Fibroblast of lung (primary cell): ENCODE measurements at places on chromosomes 13 and 19. TPM values are rescaled to one million over a fixed set of nuclear protein-coding genes. Genes with fewer than 3 reads are reported as not detected.

Gene CCDC169
- 3.3 and 7.1 TPM in 2 replicates for total RNA-seq

Gene SSC5D
- total RNA-seq = 19.3 and 19.7 TPM in 2 replicates

Gene VSIG10L
- total RNA-seq = 0.26 and 0.33 TPM in 2 replicates

Gene GTF2F1
- total RNA-seq = 50.4 and 52.1 TPM in 2 replicates

Gene CEACAM7
- not detected in 2 replicates for total RNA-seq

Gene KANK3
- total RNA-seq = 0.17 and 0.26 TPM in 2 replicates

Gene NCAN
- total RNA-seq = under 0.01 TPM in 2 replicates

Gene CEACAM4
- not detected in 2 replicates for total RNA-seq

Gene SIGLEC9
- total RNA-seq = not detected in 2 replicates

Gene LGALS14
- total RNA-seq = not detected in 2 replicates

Gene GSX1
- not detected in 2 replicates for total RNA-seq

Gene CYP2S1
- total RNA-seq = 2.1 and 3.5 TPM in 2 replicates

Gene SCN1B
- 14.1 and 14.5 TPM in 2 replicates for total RNA-seq

Gene PEX11G
- total RNA-seq = 3.8 and 3.9 TPM in 2 replicates

Gene FSTL3
- total RNA-seq = 26.8 and 36.5 TPM in 2 replicates

Gene CYP4F22
- total RNA-seq = not detected in 2 replicates

Gene SYCN
- not detected in 2 replicates for total RNA-seq

Gene SIGLEC12
- not detected in 2 replicates for total RNA-seq

Gene FAM216B
- under 0.01 and 0.26 TPM in 2 replicates for total RNA-seq

Gene RTBDN
- total RNA-seq = not detected in 2 replicates

Gene GFY
- total RNA-seq = not detected in 2 replicates

Gene ACER1
- total RNA-seq = not detected in 2 replicates

Gene ZNF235
- total RNA-seq = 2.8 and 5.8 TPM in 2 replicates

Gene TMEM150B
- total RNA-seq = not detected in 2 replicates

Gene ICAM4
- total RNA-seq = 1.8 and 4.1 TPM in 2 replicates

Gene SLC1A6
- not detected in 2 replicates for total RNA-seq

Gene CATSPERD
- total RNA-seq = not detected in 2 replicates

Gene TNFRSF19
- total RNA-seq = 214 and 330 TPM in 2 replicates

Gene HPN
- total RNA-seq = 0.33 and 0.51 TPM in 2 replicates

Gene C13orf46
- total RNA-seq = 0.26 and 0.50 TPM in 2 replicates

Gene WTIP
- total RNA-seq = 38.5 and 49.0 TPM in 2 replicates

Gene F10
- 20.3 and 41.5 TPM in 2 replicates for total RNA-seq

Gene ARID3A
- 12.1 and 14.9 TPM in 2 replicates for total RNA-seq

Gene CKAP2
- total RNA-seq = 9.5 and 24.8 TPM in 2 replicates

Gene OVOL3
- not detected in 2 replicates for total RNA-seq

Gene KASH5
- total RNA-seq = not detected in 2 replicates

Gene CCDC8
- 13.4 and 17.2 TPM in 2 replicates for total RNA-seq

Gene CLDND2
- not detected in 2 replicates for total RNA-seq

Gene NALCN
- total RNA-seq = 0.77 and 1.5 TPM in 2 replicates

Gene PCID2
- total RNA-seq = 66.8 and 113 TPM in 2 replicates
